WTC11 (cell line): ENCODE measurements at places on chromosomes 7 and 10. TPM values are rescaled to one million over a fixed set of nuclear protein-coding genes. Genes with fewer than 3 reads are reported as not detected.

- no peak for DNase-seq
- H3K4me3 ChIP-seq: peak overlapping the region; percentile 84; the same call in 1 of the 2 replicates
- H3K4me1 ChIP-seq: peaks cover 70% of the 10 kb centered on the region
- H3K27ac ChIP-seq: peak overlapping the region; percentile 79
- H3K36me3 ChIP-seq: peaks cover 20% of the 10 kb centered on the region
Measured at GRCh38 chr7:21941611-21942141, 4.0 kb downstream of the CDCA7L start.

- peaks cover 29% of the 10 kb centered on the region for H3K4me1 ChIP-seq
- no peak overlapping the region; the same call in 1 of the 2 replicates for H3K27ac ChIP-seq
- H3K36me3 ChIP-seq: peaks cover 11% of the 10 kb centered on the region
- peak; percentile 45 for DNase-seq
- H3K4me3 ChIP-seq: peak overlapping the region; percentile 67
- H3K27me3 ChIP-seq: no peaks in the 10 kb centered on the region; the same call in 1 of the 2 replicates
Measured at GRCh38 chr7:76257973-76258372, 44.5 kb upstream of the HSPB1 start.

DNA sequence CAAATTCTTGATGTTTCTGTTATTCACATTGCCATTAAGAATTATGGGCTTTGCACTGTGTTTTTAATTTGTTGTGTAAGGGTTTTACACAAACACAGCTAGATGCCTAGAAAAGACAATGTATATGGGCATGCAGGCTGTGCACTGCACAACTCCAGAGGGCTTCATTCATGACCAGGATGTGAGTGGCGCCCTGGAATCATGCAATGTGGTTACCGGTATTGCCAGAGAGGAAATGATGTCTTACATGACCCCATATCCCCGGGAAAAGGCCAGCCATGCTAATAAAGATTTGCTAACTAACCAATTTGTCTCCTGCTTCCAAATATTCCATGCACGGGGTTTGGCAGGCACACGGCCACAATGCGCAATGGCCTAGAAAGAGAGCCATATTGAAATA lies 16.9 kb downstream of the KCNMA1 start:
- no peaks in the 10 kb centered on the region for H3K27me3 ChIP-seq
- no peak overlapping the region for H3K27ac ChIP-seq
- H3K36me3 ChIP-seq: no peaks in the 10 kb centered on the region
- H3K4me3 ChIP-seq: no peak overlapping the region
- no peaks in the 10 kb centered on the region for H3K4me1 ChIP-seq

DNA sequence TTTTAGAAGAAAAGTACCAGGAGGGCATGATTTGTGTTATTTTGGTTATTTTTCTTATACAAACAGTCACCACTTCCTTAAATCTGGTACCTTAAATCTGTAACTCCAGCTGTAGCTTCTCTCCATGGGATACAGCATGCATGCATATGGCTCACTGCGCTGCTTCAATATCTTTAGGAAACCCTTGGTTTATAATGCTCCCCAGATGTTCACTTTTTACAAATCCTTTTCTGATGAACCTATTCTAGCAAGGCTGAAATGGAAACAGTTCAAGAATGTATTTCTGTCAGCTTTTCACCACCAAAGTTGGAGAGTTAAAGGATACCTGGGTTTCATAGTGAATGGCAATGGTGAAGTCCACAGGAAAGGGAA lies 50.9 kb downstream of the LAMB4 start:
- H3K36me3 ChIP-seq: peaks cover 7% of the 10 kb centered on the region
- no peaks in the 10 kb centered on the region for H3K27me3 ChIP-seq
- peaks cover 19% of the 10 kb centered on the region for H3K4me1 ChIP-seq
- no peak for DNase-seq
- H3K27ac ChIP-seq: no peak overlapping the region

GRCh38 chr7:36840904-36841303 lies 116.6 kb upstream of the AOAH start:
- no peaks in the 10 kb centered on the region for H3K27me3 ChIP-seq
- peaks cover 3% of the 10 kb centered on the region for H3K4me1 ChIP-seq
- H3K27ac ChIP-seq: no peak overlapping the region
- H3K4me3 ChIP-seq: no peak overlapping the region

- H3K27me3 ChIP-seq: no peaks in the 10 kb centered on the region; the same call in 1 of the 2 replicates
- H3K36me3 ChIP-seq: peaks cover 2% of the 10 kb centered on the region
- DNase-seq: no peak
- H3K4me3 ChIP-seq: no peak overlapping the region
- peaks cover 8% of the 10 kb centered on the region for H3K4me1 ChIP-seq
Measured at GRCh38 chr10:79344502-79345195, 2.6 kb upstream of the PPIF start.

- H3K36me3 ChIP-seq: peaks cover 3% of the 10 kb centered on the region; the same call in 1 of the 2 replicates
- no peak overlapping the region for H3K27ac ChIP-seq
- H3K4me1 ChIP-seq: peaks cover 6% of the 10 kb centered on the region
- no peak overlapping the region for H3K4me3 ChIP-seq
- H3K27me3 ChIP-seq: no peaks in the 10 kb centered on the region; the same call in 1 of the 2 replicates
Measured at GRCh38 chr7:73970801-73971229, 57.2 kb upstream of the ELN start.

DNA sequence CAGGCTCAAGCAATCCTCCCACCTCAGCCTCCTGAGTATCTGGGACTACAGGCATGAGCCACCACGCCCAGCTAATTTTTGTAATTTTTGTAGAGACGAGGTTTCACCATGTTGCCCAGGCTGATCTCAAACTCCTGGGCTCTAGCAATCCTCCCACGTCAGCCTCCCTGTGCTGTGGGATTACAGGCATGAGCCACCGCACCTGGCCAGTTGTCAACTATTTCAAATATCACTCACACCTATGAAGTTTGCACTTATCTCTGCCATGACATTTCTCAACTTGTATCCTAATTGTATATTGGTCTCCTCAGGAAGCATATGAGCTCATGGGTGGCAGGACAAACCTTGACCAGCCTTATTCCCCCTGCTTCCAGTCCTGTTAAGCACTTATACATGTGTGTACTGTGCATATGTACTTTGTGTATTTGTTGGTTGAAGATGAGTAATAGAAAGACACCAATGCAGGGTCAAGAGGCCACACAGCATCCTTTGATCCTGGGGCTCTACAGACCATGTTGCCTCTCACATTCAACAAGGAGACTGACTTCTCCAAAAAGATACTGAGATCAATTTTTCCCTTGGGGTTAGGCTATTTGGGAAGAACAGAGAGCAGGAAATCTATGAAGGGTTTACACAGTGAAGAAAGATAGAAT lies 82.2 kb downstream of the SLC16A9 start:
- H3K36me3 ChIP-seq: no peaks in the 10 kb centered on the region
- DNase-seq: no peak
- H3K4me1 ChIP-seq: peaks cover 18% of the 10 kb centered on the region
- H3K27ac ChIP-seq: no peak overlapping the region
- H3K4me3 ChIP-seq: no peak overlapping the region

GRCh38 chr10:132183046-132183445 lies 3.7 kb upstream of the DPYSL4 start:
- H3K27me3 ChIP-seq: peaks cover 40% of the 10 kb centered on the region
- no peak for DNase-seq
- H3K4me1 ChIP-seq: peaks cover 6% of the 10 kb centered on the region

GRCh38 chr7:20797462-20798080 lies 10.9 kb upstream of the SP8 start:
- peaks cover 69% of the 10 kb centered on the region for H3K4me1 ChIP-seq
- no peaks in the 10 kb centered on the region for H3K36me3 ChIP-seq
- peaks cover 29% of the 10 kb centered on the region for H3K27me3 ChIP-seq
- DNase-seq: peak; percentile 71

- H3K4me1 ChIP-seq: peaks cover 6% of the 10 kb centered on the region
- DNase-seq: no peak
- no peak overlapping the region for H3K27ac ChIP-seq
- H3K27me3 ChIP-seq: peaks cover 9% of the 10 kb centered on the region
- no peak overlapping the region for H3K4me3 ChIP-seq
Measured at GRCh38 chr7:44603193-44603592, 3.2 kb upstream of the OGDH start.

- H3K4me3 ChIP-seq: no peak overlapping the region
- peaks cover 27% of the 10 kb centered on the region for H3K36me3 ChIP-seq
- H3K27me3 ChIP-seq: no peaks in the 10 kb centered on the region
- H3K27ac ChIP-seq: no peak overlapping the region; the same call in 1 of the 2 replicates
Measured at GRCh38 chr7:47283497-47284131, 298.3 kb downstream of the TNS3 start.

DNA sequence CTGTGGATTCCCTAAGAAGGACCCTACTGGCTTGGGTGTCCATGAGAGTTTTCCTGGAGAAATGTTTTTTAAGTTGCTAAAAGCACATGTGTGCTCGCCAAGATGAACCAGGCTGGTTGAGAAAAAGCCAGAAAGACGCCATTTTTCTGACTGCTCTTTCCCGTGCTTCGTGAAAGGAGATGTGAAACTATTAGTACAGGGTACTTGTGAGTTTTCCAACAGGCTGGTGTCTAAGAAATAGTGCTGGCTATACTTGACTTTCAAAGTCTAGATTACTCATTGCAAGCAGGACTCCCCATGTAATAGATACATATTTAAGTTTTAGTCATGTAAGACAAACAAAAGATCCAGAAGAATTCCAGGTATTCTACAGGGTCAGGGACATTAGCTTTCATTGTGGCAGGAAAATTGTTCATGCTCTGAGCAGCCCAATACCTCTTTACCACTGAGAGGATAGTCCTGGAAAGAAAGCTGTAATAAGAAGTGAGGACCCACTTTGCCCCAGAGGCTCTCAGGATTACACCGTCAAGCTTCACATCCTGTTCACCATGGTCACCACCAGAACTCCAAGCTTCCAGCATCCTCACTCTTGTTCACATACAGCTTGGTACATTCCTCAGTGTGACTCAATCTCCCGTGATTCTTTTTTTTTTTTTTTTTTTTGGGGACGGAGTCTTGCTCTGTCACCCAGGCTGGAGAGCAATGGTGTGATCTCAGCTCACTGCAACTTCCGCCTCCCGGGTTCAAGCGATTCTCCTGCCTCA lies 43.8 kb upstream of the ICA1 start:
- no peak for DNase-seq
- peaks cover 29% of the 10 kb centered on the region for H3K4me1 ChIP-seq
- no peak overlapping the region for H3K4me3 ChIP-seq
- peaks cover 39% of the 10 kb centered on the region for H3K36me3 ChIP-seq
- H3K27me3 ChIP-seq: no peaks in the 10 kb centered on the region; the same call in 1 of the 2 replicates

DNA sequence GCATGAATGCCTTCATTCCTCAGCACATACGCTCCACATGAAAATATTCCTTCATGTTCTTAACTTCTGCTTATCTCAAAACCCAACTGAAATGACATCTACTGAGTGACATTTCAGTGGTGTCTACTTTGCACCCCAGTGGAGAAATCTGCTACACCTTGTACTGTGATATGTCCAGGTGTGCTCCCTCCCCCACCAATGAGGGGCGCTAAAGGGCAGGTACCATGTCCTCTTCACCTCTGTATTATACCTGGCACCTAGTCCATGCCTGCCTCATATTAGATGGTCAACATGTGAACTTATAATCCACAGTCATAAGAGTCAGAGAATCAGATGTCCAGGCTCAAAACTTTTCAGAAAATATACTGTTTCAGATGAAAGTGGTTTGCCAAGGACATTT lies 2.1 kb downstream of the PAXIP1 start:
- H3K4me3 ChIP-seq: no peak overlapping the region
- no peak overlapping the region for H3K27ac ChIP-seq
- H3K36me3 ChIP-seq: peaks cover 18% of the 10 kb centered on the region
- H3K4me1 ChIP-seq: peaks cover 34% of the 10 kb centered on the region

GRCh38 chr7:25789701-25790640 lies 362.0 kb upstream of the NFE2L3 start:
- H3K27ac ChIP-seq: no peak overlapping the region
- H3K36me3 ChIP-seq: no peaks in the 10 kb centered on the region
- peaks cover 3% of the 10 kb centered on the region; the same call in 1 of the 2 replicates for H3K4me1 ChIP-seq
- H3K4me3 ChIP-seq: no peak overlapping the region
- DNase-seq: no peak
- no peaks in the 10 kb centered on the region for H3K27me3 ChIP-seq

DNA sequence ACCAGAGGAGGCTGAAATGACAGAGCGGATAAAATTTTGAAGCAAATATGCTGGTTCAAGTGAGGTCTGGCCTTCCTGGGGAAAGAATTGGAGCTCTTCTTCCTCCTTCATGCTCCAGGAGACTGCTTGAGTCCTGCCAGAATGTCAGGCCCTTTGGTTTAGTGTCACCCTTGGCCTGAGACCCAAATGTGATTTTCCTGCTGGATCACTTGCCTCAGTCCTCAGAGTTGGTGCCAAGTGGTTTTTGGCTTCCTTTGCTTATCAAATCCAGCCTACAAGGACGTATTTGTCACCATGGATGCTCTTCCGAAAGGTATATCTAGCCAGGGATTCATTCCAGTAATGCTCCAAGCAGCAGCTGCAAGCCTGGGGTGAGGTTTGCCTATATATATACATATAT lies 118.4 kb downstream of the PLPP4 start:
- H3K27ac ChIP-seq: no peak overlapping the region
- no peak overlapping the region for H3K4me3 ChIP-seq
- DNase-seq: no peak
- H3K4me1 ChIP-seq: peaks cover 16% of the 10 kb centered on the region

DNA sequence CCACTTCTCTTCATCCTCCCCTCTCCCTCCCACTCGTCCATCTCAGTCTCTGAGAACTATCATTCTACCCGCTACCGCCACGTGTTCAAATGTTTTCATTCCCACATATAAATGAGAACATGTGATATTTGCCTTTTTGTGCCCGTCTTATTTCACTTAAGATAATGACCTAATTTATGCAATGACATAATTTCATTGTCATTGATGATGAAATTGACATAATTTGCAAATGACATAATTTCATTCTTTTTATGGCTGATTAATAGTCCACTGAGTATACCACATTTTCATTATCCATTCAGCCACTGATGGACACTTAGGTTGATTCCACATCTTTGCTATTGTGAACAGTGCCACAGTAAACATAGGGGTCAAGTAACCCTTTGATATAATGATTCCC lies 292.3 kb downstream of the GRID1 start:
- no peaks in the 10 kb centered on the region for H3K36me3 ChIP-seq
- H3K4me3 ChIP-seq: no peak overlapping the region

- no peaks in the 10 kb centered on the region for H3K4me1 ChIP-seq
- no peaks in the 10 kb centered on the region for H3K27me3 ChIP-seq
- H3K4me3 ChIP-seq: no peak overlapping the region
- no peak for DNase-seq
Measured at GRCh38 chr10:121165276-121165675, 314.1 kb downstream of the WDR11 start.

- H3K4me3 ChIP-seq: no peak overlapping the region
- H3K36me3 ChIP-seq: peaks cover 15% of the 10 kb centered on the region
- peaks cover 3% of the 10 kb centered on the region for H3K4me1 ChIP-seq
Measured at GRCh38 chr7:2350861-2351260, 3.8 kb upstream of the EIF3B start.

Gene TCF7L2
- 44.5 to 51.4 TPM (median 51.1 TPM) in 3 replicates for total RNA-seq

Gene C10orf143
- total RNA-seq: 1.4 to 1.9 TPM (median 1.6 TPM) in 3 replicates

Gene CDNF
- 0.27 to 1.4 TPM (median 0.41 TPM) in 3 replicates for total RNA-seq

Gene HMX2
- total RNA-seq: 0.59 to 1.7 TPM (median 1.4 TPM) in 3 replicates

Gene FZD1
- 2.0 TPM in 3 replicates for total RNA-seq

Gene CPED1
- total RNA-seq: 0.30 to 0.98 TPM (median 0.44 TPM) in 3 replicates

Gene SLC26A3
- total RNA-seq: 0.28 to 0.44 TPM (median 0.30 TPM) in 3 replicates

Gene POLR3A
- total RNA-seq: 27.5 to 32.2 TPM (median 27.9 TPM) in 3 replicates

Gene CYP2W1
- total RNA-seq: 0.48 TPM in 1 of 3 replicates, not detected in the others

Gene BLNK
- not detected in 3 replicates for total RNA-seq
